ENCODE measurements at places on chromosomes 5 and 9.

DNA sequence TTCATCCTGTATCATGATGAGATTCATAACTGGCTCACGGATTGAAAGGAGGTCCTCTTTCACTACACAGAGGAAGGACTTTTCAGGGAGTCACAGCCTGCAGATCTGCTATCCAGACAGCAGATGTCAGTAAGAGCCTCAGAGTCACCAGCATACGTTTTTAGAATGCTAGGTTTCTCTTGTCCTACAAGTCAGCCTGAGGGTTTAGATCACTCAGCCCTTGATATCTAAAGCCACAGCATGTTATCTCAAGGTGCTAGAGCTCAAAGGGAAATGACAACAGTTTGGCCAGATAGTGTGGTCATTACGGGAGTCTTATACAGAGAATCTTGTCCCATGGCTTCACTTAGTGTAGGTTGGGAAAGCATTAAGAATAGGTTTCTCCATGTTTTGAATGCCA lies 30.9 kb upstream of the SLC46A2 start:
- DNase-seq = peak; percentile 13

DNA sequence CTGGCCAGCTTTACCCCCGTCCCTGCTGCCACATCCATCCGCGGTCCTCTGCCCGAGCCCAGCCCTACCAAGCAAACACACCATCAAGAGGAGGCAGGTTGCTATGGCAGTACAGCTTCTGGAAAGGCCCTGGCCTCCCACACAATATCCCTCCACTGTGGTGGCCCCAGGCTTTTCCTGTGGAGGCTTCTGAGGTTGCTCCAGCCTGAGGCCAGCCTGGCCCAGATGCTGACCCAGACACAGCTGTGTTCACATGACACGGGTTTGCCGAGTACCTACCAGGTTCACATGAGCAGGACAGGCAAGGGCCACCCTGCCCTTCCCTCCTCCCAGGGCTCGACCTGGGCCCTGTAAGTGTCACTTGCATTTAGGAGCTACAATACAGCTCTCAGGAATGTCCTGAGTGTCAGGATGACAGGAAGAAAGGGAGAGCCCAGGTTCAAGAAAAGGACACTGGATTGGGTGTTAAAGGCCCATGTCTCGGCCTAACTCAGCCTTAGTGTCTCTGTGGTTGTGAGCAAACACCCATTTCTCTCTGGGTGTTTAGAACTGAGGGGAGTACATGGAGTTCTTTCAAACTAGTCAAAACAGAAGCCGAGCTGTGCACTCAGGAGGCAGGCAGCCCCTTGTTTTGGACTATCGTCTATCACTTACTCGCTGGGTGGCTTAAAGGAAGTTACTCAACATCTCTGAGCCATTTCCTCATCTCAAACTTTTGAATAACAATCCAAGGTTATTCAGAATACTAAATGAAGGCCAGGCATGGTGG lies 40.2 kb downstream of the NAIF1 start:
- no peak for DNase-seq

DNA sequence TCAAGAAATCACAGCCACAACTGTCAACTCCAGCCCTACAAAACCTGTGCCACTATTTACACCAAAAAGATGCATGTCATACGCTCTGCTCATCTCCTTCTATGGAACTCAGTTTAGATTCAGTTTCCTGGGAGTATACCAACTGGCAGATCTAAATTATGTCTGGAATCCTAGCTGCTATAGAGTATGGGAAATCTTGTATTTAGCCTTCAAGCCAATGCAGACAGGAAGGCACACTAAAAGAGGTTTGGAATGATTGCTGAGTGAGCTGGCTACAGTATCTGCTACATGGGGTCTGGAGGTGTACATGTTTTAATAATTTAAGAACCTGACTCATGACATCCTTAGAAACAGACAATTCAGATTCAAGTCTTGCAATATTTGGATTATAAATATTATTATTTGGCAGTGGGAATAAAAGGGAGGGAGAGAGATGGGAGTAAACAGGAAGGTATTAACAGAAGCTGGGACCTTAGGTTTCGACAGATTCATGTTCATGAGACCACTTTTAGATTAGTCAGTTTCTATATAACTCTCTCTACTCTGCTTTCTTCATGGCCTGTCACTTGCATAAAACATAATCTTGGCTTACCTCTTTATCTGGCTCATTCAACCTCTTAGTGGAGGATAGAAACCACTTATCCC lies 178.8 kb upstream of the HAPLN1 start:
- no peak for DNase-seq

GRCh38 chr9:22208846-22209585 lies 199.9 kb upstream of the CDKN2B start:
- no peak for DNase-seq

GRCh38 chr9:105194234-105194633 lies 50.2 kb upstream of the SLC44A1 start:
- no peak for DNase-seq

GRCh38 chr5:93328833-93329232 lies 252.2 kb downstream of the NR2F1-AS1 start:
- DNase-seq = no peak

GRCh38 chr5:78501411-78502352 lies 141.3 kb downstream of the SCAMP1 start:
- DNase-seq = peak; percentile 70

DNA sequence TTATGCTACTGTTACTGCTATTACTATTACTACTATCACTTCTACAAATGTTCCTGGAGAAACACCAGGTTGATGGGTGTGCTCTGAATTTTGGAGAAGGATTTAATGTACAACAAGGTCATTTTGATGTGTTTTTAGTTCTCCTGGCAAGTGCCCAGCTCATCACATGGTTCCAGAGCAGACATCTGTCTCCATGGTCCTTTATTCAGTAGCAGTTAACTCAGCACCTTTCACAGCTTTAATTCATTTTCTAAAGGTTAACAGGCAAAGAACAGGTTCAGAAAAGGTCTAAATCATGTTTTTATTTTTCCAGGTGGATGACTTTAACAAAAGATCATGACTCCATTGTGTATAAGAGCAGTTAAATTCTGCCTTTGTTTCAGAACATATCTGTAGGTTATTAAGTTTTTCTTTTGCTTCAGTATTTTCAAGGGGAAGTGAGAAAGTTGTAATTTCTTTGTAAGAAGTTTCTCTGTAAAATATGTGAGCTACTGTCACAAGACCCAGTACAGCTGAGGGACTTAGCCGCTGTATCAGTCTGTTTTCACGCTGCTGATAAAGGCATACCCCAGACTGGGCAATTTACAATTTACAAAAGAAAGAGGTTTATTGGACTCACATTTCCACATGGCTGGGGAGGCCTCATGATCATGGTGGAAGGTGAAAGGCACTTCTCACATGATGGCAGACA lies 41.9 kb downstream of the MTRR start:
- no peak for DNase-seq

- no peak for DNase-seq
Observed at GRCh38 chr9:129719135-129719534, 33.7 kb downstream of the PTGES start.

DNA sequence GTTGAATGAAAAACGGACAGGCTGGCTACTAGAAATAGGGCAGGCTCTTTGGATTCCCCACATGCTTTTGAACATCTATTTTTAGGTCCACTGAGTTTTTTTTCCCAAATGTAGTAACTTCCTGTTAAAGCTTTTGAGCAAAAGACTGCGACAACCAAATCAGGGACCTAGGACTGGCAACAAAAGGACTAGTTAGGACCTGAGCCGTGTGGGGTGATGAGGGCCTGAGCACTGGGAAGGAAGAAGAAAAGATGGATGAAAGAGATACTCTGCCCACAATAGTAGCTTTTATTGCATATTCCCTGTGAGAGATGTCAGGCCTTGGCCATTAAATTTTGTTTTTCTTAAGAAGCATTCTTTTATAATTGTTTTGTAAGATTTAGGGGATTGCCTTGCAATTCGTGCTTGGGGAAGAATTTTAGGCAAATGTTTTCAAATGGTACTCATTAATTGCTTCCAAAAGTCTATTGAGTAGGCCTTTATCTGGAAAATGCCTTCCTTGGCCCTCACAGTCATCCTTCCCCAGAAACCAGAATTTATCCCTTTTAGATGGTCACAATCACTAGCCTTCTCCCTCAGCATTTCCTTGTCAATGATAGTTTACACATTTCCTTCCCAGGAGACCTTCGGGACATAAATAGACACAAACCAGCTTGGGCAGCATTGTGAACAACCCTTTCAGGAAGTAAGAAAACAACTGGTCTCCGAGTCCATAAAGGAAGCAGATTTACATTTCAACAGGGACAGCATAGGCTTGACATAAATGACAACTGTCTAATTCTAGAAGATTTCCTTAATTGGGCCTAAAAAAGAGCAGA lies 166.5 kb downstream of the RMI1 start:
- DNase-seq = peak; percentile 35

DNA sequence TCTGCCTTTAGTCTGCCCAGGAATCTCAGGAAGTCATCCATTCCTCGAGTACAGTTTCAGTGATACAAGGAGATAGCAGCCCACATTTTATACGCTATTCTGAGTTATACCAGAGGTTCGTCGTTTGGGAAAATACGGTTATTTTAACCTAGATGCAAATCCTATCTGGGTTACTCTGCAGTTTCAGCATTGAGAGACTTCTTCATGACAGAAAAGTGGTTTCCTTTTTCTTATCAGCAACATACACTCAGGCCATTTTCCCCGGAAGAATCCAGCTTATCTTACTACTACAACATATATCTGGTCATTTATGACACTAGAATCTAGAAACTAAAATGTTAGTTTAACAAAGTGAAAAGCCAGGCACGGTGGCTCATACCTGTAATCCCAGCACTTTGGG lies 83.4 kb upstream of the IQGAP2 start:
- DNase-seq = no peak

DNA sequence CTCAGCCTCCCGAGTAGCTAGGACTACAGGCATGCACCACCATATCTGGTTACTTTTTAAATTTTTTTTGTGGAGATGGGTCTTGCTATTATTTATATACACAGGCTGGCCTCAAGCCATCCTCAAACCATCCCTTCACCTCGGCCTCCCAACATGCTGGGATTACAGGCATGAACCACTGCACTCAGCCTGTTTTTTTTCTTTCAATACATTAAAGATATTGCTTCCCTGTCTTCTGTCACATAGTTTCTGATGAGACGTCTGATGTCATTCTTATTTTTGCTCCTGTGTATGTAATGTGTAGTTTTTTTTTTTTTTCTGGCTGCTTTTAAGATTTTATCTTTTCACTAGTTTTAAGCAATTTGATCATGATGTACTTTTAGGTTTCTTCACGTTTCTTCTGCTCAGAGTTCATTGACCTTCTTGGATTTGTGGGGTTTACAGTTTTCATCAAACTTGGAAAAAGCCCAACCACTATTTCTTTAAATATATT lies 11.4 kb upstream of the RGS3 start:
- DNase-seq = no peak

DNA sequence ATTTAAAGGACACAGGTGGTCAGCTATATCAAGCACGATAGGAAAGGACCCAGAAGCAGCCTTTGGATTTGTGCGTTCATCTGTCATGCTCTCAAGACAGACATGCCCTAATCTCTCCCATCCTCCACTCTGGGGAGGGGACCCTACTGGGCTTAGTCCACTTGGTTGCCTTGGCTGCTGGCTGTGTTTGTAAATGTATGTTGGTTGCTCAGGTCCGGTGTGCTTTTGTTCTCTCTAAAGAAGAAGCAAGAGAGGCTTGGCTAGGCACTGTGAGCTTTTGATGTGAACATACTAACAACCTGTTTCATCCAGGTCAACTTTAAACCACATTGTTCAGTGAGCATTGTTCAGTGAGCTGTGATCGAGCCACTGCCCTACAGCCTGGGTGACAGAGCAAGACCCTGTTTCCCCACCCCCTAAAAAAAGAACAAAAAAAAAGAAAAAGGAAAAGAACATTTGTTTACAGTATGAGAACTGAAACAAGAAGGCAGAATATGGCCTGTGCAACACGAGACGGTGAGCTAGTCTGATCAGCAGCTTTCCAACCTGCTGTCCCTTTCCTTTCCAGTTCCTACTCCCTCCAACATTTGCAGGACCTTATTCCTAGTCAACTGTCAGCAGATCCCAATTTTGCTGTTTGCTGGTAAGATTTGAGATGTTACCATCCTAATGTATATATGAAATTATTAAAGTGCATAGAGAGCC lies 228.3 kb downstream of the ARHGAP26 start:
- no peak for DNase-seq

- DNase-seq = no peak
Observed at GRCh38 chr5:76403766-76404222, 709 bp downstream of the IQGAP2 start.

- no peak for DNase-seq
Observed at GRCh38 chr9:557601-558201, 283.8 kb upstream of the DMRT1 start.

DNA sequence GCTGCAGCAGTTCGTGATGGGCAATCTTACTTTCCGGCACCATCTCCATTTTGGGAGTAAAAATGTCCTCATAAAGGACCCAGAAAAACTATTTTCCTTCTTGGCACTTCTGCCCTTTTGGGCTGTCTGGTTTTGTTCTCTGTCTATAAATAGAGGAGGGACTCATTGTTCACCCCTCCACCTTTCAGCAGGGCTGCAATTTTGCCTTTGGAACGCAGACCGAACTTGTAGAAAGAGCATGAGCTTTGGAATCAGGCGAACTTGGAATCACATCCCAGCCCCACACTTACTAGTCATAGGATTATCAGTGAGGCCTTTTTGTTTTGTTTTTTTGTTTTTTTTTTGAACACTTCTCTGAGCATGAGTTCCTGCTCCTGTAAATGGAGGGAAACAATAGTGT lies 178.1 kb upstream of the IL12B start:
- DNase-seq = no peak

DNA sequence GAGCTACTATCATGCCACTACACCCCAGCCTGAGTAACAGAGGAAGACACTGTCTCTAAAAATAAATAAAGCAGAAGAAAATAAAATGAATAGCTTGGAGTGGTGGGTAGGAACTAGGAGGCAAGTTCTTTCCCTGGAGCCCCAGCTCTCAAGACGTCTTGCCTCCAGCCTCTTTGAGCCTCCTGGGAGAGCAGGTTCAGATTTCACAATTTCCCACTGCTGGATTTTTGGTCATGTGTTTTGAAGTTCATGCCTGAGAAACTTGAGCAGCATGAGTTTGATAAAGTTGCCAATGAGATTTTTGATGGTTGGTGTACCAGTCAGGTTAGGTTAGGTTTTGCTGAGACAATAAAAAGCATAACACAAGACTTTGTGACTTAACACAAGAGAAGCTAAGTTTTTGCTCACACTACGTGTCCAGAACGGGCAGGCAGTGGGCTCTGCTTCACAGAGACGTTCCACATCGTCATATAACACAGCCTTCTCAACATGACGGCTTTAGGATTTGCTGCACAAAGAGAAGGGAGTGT lies 4.1 kb upstream of the CCDC69 start:
- DNase-seq = no peak

- peak; percentile 38 for DNase-seq
Observed at GRCh38 chr5:40678460-40679147, 1.1 kb upstream of the PTGER4 start.

- peak; percentile 71 for DNase-seq
Observed at GRCh38 chr9:98410185-98410697, 154.8 kb upstream of the TBC1D2 start.

DNA sequence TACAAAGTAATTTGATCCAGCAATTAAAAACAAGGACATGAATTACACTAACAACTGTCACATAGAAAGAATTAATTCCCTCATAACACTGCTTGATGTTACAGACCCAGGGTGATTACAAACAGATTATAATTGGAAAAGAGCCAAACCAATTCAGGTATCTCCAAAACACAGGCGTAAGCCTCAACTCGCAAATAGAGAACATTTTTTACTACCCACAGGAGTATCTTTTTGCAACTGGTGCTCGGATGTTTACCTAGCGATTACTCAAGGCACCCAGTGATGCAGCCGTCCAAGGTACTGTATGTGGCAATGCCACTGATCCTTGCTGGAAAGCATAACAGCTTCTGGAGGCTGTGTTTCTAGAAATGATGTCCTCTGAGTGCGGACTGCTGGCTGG lies 386.1 kb upstream of the KIF2A start:
- no peak for DNase-seq
